A549 treated with AZD2906 at 1 μM for 4 hours (cell line): ENCODE measurements at places on chromosomes 2 and 18. TPM values are rescaled to one million over a fixed set of nuclear protein-coding genes. Genes with fewer than 3 reads are reported as not detected.

Gene CRACDL
- total RNA-seq = 3.4 to 4.6 TPM (median 3.7 TPM) in 5 replicates

Gene SGPP2
- total RNA-seq = 0.71 to 0.84 TPM (median 0.79 TPM) in 5 replicates

Gene CYP20A1
- 8.6 to 9.9 TPM (median 9.1 TPM) in 5 replicates for total RNA-seq

Gene KCNG2
- total RNA-seq = 0.06 TPM in 2 of 5 replicates, not detected in the others

Gene AQP12B
- total RNA-seq = not detected in 5 replicates

Gene PLGLB1
- total RNA-seq = 0.20 to 0.66 TPM (median 0.38 TPM) in 5 replicates

Gene COL6A3
- total RNA-seq = 0.18 to 0.29 TPM (median 0.24 TPM) in 5 replicates

Gene FAHD2A
- 26.7 to 32.3 TPM (median 29.4 TPM) in 5 replicates for total RNA-seq

Gene CFAP65
- 0.11 to 0.32 TPM (median 0.17 TPM) in 5 replicates for total RNA-seq

Gene REG3A
- total RNA-seq = not detected in 5 replicates

Gene TSGA10
- total RNA-seq = 2.3 to 5.4 TPM (median 3.9 TPM) in 5 replicates
